ENCODE measurements at places on chromosomes 5 and 9. TPM values are rescaled to one million over a fixed set of nuclear protein-coding genes. Genes with fewer than 3 reads are reported as not detected.

MRPS30 gene
- 69.8 TPM for total RNA-seq

GARIN3 gene
- not detected for total RNA-seq

IL9 gene
- total RNA-seq: not detected

GNA14 gene
- total RNA-seq: 4.3 TPM

TAF11L3 gene
- total RNA-seq: not detected

SLC4A9 gene
- not detected for total RNA-seq

GRCh38 chr5:169753795-169754194, 116.7 kb downstream of the DOCK2 start:
- no peak for DNase-seq
